BJ (cell line): ENCODE measurements at places on chromosomes 4 and X.

DNA sequence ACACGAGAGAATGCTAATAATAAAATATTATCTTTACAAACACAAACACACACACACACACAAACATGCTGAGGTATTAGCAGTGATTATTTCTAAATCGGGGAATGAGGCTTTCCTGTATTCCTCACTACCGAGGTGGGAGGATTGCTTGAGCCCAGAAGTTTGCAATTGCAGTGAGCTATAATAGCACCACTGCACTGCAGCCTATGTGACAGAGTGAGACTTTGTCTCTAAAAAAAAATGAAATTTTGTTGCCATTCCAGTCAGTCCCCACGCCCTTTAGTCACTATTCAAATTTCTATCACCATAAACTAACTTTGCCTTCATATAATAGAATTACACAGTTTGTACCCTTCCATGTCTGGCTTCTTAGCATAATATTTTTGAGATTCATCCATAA lies 456.5 kb upstream of the CPEB2 start:
- no peak for DNase-seq

GRCh38 chr4:76703676-76704075 lies 194.3 kb downstream of the SOWAHB start:
- DNase-seq, result no peak

GRCh38 chrX:74160358-74160757 lies 143.6 kb upstream of the ZCCHC13 start:
- DNase-seq, result no peak

DNA sequence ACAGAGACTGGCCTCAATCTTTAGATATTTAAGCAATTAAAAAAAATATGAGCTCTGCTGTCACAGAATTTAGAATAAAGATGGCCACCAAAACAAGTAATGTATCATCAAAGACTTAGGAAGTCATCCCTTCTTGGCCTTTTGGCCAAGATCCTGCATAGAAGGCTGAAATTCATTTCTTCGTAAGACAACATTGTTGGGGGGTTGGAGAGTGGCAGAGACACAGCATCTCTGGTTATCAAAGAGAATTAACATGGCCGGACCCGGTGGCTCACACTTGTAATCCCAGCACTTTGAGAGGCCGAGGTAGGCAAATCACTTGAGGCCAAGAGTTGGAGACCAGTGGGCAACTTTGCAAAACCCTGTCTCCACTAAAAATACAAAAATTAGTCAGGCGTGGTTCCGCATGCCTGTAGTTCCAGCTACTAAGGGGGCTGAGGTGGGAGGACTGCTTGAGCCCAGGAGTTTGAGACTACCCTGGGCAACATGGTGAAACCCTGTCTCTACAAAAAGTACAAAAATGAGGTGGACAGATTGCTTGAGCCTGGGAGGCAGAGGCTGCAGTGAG lies 4.0 kb downstream of the PPM1K start:
- no peak for DNase-seq

GRCh38 chrX:142089193-142089592 lies 115.9 kb downstream of the MAGEC2 start:
- DNase-seq, result no peak

DNA sequence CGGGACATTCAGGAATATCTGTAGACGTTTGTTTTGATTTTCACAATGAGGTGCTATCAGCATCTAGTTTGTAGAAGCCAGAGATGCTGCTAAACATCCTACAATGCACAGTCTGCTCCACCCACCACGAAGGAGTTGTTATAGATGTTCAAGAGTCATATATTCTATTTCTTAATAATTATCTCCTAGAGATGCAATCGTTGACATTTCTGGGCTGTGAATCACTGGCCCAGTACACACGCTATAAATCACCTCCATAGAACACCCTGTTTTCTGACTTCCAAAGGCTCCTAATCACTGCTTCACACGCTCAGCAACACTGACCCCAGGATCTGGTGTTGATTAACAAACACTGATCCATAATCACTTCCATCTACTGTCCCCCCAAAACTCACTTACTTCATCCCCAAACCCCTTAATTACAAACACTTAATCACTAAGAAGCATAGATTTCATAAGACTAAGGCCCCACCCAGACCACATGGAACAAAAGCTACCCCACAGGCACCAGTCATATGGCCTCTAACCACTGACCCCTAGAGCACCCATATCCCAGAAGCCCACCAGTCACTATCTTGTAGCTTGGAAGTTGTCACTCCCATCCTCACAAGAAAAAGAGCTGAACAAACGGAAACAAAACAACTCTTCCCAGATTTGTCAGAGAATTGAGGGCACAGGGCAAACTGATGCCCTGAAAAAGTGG lies 31.7 kb upstream of the ZNF41 start:
- DNase-seq, result peak; percentile 10

- DNase-seq, result no peak
Measured at GRCh38 chrX:130975947-130976346, 72.9 kb upstream of the ENOX2 start.

GRCh38 chr4:44661940-44662622 lies 10.7 kb upstream of the YIPF7 start:
- DNase-seq, result no peak
